ENCODE measurements at places on chromosomes 3 and 15.

- peak; percentile 63 for DNase-seq
Measured at GRCh38 chr3:177352424-177352823, 155.1 kb upstream of the TBL1XR1 start.

- no peak for DNase-seq
Measured at GRCh38 chr3:72633121-72633520, 215.1 kb downstream of the SHQ1 start.

GRCh38 chr15:64842986-64843561 is 1.4 kb downstream of the PLEKHO2 start:
- no peak for DNase-seq

GRCh38 chr15:71564217-71564616 is 246.1 kb upstream of the NR2E3 start:
- DNase-seq = no peak

DNA sequence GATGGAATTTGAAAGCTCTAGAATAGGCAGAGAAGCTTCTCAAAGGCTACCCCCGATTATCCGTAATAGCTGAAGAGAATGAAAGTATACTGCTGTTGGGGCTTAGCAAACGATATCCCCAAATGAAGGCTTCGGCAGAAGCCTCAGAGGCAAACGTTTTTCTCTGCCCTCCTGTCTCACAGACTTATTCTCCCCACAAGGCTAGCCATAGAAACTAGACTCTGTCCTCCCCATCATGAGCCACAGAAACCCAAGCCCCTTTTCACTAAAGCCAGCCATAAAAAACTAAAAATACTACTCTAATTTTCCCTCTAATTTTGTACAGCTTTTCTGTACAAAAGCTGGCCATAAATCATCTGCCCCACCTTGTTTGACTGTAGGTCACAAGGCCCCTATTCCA is 413.4 kb upstream of the CFAP20DC start:
- DNase-seq = no peak
